ENCODE measurements at places on chromosomes 13 and 19.

- no peak for DNase-seq
These were observed 350.8 kb downstream of the MYO16 start for GRCh38 chr13:108980237-108980636.

DNA sequence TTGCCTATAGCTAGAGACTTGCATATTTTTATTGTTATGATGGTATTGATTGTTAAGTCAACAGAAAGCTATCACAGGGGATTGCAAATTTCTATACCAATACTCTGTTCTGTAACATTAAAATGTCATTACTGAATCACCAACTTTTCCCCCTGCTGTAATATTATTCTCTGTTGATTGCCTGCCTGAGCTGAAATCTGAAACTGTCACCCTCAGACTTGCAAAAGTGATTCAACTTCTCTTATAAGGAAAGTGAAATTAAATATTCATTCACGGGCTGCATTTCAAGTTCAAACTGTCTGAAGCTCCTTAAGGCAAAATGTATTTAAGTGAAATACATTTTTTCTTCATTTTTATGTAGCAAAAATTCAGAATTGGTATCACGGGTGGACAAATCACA is 723.2 kb downstream of the PCDH9 start:
- no peak for DNase-seq

- no peak for DNase-seq
These were observed 696 bp upstream of the ERFL start for GRCh38 chr19:41928754-41929535.

- DNase-seq: no peak
These were observed 711.8 kb downstream of the UQCRFS1 start for GRCh38 chr19:28500982-28501630.

GRCh38 chr19:16359074-16359473 is 34.4 kb downstream of the KLF2 start:
- DNase-seq: no peak

DNA sequence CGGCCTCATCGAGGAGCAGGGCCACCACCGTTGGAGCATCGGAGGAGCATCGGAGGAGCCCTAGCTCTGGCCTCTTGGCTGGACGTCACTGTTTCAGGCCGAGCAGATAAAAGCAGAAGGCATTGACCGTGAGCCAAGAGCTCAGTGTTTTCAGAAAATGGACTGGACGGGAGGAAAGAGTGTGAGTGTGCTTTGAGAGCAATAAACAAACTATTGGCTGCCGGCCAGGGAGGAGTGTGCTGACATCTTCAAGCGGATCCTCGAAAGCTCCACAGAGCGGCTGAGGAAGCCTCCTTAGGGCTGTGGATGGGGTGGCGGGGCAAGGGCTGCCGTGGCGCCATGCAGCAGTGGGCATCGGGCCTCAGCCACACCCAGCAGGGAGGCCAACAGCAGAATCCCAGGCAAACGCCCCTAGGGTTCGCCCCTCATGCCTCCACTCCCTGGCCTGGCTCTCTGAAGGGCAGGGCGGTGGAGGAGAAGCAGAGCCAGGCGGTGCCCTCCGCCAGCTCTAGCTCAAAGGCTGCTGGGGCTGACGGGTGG is 41.8 kb downstream of the IRS2 start:
- peak; percentile 35 for DNase-seq

- DNase-seq: peak; percentile 95
These were observed 11.5 kb upstream of the CNFN start for GRCh38 chr19:42401365-42402303.

DNA sequence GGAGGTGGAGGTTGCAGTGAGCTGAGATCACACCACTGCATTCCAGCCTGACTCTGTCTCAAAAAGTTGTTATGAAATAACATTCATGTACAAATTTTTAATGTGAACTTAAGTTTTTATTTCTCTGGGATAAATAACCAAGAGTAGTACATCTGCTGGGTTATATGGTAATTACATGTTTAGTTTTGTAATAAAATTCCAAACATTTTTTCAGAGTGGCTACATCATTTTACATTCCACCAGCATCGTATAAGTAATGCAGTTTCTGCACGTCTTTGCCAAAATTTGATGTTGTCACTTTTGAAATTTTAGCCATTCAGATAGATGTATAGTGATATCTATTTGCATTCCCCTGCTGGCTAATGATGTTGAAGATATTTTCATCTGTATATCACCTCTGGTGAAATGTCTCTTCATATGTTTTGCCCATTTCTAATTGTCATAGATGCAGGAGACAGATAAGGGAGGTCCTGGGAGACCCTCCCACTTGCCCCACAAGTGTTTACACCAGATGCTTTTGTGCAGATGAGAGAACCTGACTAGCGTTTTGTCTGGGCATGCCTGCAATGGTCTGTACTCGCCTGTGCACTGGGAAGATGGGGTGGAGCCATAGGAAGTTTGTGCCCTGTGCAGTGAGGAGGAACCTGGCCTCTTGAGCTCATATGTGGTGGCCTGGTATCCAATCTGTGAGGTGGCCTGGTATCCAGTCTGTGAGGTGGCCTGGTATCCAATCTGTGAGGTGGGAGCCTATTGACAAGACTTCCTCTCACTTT is 12.7 kb upstream of the KBTBD6 start:
- DNase-seq: no peak

DNA sequence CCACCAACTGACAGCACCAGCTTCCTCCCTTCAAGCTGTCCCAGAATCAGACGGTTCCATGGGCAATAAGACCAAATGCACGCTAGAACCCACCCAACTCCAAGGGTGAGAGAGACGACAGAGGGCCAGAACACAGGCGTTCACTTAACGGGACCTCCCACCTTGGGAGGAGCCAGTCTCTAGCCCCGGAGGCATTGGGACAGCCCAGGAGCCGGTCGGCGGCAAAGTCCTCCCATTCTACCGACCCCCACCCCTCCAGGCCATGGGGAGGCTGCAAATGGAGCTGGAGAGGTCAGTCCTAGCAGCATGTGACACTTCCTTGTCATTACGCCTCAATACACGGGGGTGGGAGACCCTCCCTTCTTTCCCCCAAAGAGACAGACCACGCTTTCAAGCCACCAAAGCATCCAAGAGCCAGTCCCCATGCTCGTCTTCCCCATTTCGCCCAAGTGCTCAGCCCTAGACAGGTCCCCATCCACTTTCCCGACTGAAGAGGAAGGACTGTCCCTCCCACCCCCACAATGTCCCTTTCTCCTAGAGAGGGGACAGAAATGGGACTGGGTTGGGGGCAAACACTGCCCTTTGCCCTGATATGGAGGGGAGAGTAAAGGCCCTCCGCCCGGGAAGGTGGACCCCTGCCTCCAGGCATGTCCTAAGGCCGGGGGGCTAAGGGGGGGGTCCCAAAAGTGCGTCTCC is 964 bp downstream of the KHSRP start:
- DNase-seq: no peak

DNA sequence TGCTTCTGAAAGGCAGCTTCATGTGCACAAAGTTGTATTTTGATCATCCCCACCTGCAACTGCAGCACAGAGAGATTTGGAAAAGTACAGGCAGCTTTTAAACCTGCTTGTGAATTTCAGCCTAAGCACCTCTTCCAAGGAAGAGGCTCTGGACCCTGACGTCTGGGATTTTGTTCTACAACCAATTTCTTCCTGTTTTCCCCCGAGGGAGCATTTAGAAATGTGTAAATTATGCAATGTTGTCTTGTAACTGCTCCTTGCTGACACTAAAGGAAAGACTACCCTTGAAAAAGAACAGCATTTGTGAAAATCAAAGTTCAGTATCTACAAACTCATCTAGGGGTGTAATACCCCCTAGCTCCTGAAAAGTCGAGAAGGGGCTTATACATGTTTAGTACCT is 15.4 kb downstream of the MED26 start:
- no peak for DNase-seq

DNA sequence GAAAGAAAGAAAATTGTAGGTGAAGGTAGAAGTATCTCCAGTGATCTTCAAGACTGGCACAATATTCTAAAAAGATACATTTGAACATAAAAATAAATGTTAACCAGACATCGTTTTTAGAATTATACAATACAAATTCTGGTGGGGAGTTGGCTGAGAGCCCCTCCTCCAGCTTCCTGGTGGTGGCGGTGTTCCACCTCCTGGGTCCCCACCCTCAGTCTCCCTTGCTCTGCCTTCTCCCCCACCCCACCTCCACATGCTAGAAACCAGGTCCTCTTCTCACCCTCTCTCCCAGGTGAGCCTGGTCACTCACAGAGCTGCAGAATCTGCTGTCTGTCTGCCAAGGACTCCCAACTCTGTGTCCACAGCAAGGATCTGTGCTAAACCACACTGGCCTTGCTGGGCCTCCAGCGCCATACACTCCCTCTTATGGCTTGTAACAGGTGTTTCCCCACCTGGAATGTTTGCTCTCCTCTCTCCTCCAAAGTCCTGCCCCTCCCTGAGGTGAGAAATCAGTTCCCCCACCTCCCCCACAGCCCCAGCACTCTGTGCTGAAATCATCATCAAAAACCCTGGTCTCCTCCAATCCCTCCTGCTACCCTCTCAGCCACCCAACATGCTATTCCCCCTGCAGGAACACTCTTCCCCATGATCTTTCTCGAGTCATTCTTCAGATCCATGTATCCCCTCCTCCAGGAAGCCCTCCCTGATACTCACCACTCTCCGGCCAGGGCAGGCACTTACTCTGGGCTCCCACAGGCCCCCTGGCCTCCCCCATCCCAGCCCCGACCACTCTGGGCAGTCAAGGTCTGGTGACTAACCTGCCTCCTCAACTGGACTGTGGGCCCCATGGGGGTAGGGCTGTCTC is 20.5 kb upstream of the CYP2S1 start:
- no peak for DNase-seq

- no peak for DNase-seq
These were observed 24.5 kb downstream of the IPO5 start for GRCh38 chr13:97977982-97978381.

GRCh38 chr13:113448885-113449692 is 4.2 kb downstream of the ADPRHL1 start:
- no peak for DNase-seq

DNA sequence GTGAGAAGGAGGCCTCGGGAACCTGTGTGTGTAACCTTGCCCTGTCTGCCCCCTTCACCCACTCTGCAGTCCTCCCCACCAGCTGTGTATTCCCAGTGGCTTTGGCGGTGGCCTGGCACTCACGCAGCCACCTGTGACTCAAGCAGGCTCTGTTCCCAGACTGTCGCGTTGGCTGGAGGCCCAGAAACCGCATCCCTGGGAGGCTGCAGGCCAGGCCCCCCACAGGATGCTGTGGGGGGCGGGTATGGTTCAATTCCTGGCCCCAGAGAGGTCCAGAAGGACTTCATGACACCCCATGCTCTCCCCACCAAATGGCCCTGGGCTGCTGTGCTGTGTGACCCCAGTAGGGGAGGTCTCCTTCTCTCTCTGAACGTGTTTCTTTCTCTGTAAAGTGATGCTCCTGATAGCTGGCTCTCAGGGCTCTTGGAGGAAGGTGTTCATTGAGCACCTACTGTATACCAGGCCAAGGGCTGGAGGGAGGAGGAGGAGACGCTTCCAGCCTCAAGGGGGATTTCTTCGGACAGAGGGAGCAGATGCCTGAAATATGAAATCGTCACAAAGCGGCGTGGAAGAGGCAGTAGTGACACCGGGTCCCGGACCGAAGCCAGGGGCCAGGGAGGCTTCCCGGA is 1.9 kb upstream of the LINGO3 start:
- DNase-seq: no peak

DNA sequence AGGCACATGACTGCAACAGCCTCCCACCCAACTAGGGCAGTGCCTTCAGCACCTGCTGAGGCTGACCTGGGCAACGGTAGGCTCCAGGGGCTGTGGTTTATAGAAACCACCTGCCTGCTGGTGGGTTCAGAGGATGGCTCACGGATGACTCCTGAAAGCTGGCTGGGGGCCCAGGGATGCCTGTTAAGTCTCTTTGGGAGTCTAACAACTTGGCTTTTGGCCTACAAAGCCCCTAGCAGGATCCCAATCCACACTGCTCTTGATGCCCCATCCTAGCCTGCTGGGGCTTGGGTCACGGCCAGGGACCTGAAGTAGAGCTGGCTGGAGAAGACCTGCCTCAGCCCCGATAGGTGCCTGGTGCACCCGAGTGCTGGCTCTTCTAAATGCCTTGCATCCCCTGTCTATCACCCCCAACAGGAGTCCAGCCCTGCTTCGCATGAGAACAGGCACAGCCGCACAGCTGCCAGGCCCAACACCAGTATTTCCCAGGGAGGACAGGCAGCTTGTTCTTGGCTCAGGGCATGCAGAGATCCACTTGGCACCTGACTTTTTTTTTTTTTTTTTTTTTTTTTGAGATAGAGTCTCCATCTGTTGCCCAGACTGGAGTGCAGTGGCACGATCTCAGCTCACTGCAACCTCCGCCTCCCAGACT is 9.1 kb upstream of the EPHX3 start:
- no peak for DNase-seq

- no peak for DNase-seq
These were observed 25.4 kb downstream of the ITM2B start for GRCh38 chr13:48258430-48258829.

DNA sequence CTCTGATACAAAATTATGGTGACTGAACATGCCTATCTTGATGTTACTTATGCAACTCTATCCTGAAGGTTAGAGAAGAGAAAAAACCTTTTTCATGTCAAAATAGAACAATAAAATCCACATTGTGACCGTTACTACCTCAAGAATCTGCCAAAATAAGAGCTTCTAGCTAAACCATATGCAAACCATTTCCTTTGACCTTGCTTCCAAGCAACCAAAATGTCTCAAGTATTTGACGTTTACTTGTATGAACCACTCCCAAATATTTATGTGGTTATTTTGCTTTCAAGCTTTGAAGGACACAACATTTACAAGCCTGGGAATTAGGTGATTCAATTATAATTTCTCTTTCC is 13.9 kb downstream of the FOXO1 start:
- no peak for DNase-seq

DNA sequence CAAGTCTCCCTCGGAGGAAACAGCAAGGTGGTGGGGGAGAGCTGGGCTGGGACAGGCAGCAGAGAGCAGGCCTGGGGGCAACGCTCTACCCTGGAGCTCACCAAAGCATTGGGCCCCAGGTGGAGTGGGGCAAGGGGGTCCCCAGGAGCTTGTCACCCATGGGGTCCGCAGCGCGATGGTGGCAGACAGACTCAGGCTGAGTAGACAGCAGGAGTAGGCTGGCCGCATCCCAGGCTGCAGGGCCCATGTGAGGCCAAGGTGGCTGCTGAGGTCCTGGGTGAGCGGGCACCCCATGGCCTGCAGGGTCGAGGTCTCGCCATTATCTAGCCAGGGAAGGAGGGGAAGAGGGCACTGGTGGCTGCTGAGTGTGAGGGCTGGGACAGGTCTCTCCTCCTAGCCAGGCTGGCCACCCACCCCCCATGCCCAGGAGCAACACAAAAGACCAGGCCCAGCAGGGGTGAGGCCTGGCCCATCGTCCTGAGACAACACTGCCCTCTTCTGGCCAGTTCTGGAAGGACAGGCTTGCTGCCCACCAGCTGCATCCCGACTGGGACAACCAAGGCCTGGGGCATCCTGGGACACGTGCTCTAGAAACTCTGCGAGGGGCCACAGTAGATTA is 33.1 kb downstream of the CEBPG start:
- peak; percentile 83 for DNase-seq

All from omental fat pad (tissue), 4 donors.